Spinal cord (tissue), 10 donors: ENCODE measurements at places on chromosomes 7 and 10. TPM values are rescaled to one million over a fixed set of nuclear protein-coding genes. Genes with fewer than 3 reads are reported as not detected.

Gene SUGCT
- 3.1 TPM for polyA plus RNA-seq

Gene H2AZ2
- polyA plus RNA-seq = 232 TPM

Gene FKBP6
- polyA plus RNA-seq = 0.39 TPM

Gene RAB19
- polyA plus RNA-seq = 0.17 TPM

Gene MACROH2A2
- 84.2 TPM for polyA plus RNA-seq

Gene SPDYE2
- polyA plus RNA-seq = 3.7 TPM

Gene VPS37D
- polyA plus RNA-seq = 29.2 TPM

Gene LRRC17
- 65.1 TPM for polyA plus RNA-seq

Gene FAM25A
- not detected for polyA plus RNA-seq

Gene SPDYE2B
- polyA plus RNA-seq = 5.9 TPM

Gene HOXA6
- 47.4 TPM for polyA plus RNA-seq

Gene MSS51
- 2.4 TPM for polyA plus RNA-seq

Gene KEL
- 1.6 TPM for polyA plus RNA-seq

Gene ZC3HAV1
- polyA plus RNA-seq = 9.5 TPM

Gene AGR2
- 2.7 TPM for polyA plus RNA-seq

Gene LIPM
- polyA plus RNA-seq = 0.21 TPM

Gene SAMD8
- 52.2 TPM for polyA plus RNA-seq

Gene CDC14C
- 0.11 TPM for polyA plus RNA-seq

Gene HTR7
- polyA plus RNA-seq = 6.6 TPM

Gene CALHM1
- polyA plus RNA-seq = 0.24 TPM

Gene PKD2L1
- polyA plus RNA-seq = 0.81 TPM

Gene ADCY1
- polyA plus RNA-seq = 79.2 TPM

Gene GHITM
- polyA plus RNA-seq = 187 TPM

Gene BRI3
- polyA plus RNA-seq = 83.5 TPM

Gene CTNNA3
- polyA plus RNA-seq = 24.8 TPM

Gene PODXL
- 51.1 TPM for polyA plus RNA-seq

Gene CCT6A
- 193 TPM for polyA plus RNA-seq

Gene KLLN
- 0.81 TPM for polyA plus RNA-seq

Gene EMX2
- polyA plus RNA-seq = 1.1 TPM

Gene MSMB
- polyA plus RNA-seq = not detected

Gene NRP1
- polyA plus RNA-seq = 61.8 TPM

Gene ARPC1B
- polyA plus RNA-seq = 34.0 TPM
